ENCODE measurements at places on chromosomes 4 and X.

- no peak for DNase-seq
Observed at GRCh38 chr4:55321707-55322264, 24.3 kb upstream of the SRD5A3 start.

GRCh38 chrX:119991005-119991787 lies 47.6 kb upstream of the NKAP start:
- DNase-seq, result no peak

DNA sequence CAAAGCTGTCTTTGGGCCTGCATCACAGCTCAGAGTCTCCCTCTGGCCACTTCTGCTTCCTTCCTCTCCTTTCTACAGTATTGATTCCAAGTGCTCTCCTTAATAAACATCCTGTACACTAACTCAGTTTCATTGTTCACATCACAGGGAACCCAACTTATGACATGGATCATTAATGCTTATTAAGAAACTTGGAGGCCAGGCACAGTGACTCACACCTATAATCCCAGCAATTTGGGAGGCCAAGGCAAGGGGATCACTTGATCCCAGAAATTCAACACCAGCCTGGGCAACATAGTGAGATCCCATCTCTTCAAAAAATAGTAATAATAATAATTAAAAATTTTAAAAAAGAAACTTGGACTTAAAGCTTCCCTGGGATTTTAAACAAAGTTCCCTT lies 89.2 kb upstream of the EFHC2 start:
- no peak for DNase-seq

DNA sequence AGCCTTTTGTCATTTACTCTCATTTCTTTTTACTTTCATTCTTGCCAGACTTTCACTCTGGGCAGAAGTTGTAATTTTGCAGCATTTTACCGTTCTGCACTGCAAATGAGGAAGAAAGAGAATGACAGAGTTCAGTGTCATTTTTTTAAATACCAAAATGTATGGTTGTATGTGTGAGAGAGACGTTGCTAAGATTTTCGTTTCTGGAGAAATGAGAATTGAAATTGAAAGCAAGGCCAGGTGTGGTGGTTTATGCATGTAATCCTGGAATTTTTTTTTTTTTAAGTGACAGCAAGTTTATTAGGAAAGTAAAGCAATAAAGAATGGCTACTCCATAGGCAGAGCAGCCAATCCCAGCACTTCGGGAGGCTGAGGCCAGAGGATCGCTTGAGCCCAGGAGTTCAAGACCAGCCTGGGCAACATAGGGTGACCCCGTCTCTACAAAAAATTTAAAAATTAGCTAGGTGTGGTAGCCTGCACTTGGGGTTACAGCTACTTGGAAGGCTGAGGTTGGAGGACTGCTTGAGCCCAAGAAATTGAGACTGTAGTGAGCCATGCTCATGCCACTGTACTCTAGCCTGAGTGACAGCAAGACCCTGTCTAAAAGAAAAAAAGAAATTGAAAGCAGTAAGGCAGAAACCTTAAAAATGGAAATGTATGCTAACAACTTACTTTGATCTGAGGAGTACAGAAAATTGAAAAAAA lies 12.9 kb downstream of the DCK start:
- DNase-seq, result no peak

- no peak for DNase-seq
Observed at GRCh38 chr4:89492581-89493071, 185.0 kb upstream of the GPRIN3 start.

DNA sequence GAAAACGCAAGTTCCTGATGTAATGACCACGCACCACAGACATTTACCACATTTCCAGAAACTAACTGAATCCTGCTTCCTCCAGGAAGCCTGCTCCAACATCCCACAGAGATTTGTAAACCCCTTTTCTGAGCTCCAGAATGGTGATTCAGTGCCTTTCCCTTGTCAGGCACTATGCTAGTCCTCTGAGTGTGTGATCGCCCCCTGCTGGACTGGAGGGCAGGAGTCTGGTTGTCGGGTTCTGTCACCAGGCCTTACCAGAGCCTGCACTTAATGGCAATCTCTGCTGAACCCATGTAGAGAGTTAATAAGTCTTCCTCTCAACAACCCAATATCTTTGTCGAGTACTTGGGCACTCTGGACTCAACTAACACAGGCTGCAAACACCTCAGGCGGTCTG lies 14.5 kb upstream of the KDM5C start:
- DNase-seq, result no peak

DNA sequence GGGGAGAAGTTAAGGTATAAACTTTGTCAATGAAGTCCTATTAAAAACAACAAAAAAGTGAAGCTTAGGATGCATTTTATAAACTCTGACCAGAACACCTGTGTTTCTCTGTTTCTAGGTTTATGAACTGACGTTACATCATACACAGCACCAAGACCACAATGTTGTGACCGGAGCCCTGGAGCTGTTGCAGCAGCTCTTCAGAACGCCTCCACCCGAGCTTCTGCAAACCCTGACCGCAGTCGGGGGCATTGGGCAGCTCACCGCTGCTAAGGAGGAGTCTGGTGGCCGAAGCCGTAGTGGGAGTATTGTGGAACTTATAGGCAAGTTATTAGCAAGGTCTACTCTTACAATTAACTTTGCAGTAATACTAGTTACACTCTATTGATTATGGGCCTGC lies 46.6 kb downstream of the HTT start:
- no peak for DNase-seq

DNA sequence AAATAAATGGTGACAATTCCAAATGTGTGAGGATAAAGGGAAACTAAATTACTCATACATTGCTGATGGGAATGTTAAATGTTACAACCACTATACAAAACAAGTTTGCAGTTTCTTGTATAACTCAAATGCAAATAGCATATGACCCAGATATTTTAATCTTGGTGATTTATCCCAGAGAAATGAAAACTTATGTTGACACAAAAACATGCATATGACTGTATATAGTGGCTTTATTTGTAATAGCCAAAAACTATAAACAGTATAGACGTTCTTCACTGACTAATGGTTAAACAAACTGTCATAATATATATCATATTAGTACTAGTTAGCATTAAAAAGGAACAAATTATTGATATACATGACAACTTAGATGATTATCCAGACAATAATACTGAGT lies 619.2 kb downstream of the PDHA2 start:
- DNase-seq, result no peak

DNA sequence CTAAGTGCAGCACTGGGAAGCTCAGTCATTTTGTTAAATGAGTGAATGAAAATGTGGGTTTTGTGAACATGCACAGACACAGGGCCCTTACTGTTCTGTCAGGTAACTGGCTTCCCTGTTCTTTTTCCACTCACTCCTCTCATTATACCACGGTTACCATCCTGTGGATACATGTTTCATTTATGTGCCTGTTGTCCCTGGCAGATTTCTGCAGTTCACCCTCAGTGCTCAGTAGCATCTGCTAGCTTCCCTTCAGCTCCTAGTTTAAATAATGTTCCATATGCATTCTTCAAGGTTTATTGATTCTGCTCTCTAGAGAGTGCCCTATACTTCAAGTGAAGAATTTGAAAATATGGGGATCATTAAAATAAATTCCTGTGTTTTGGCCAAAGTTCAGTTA lies 1634.3 kb upstream of the ADGRL3 start:
- no peak for DNase-seq

DNA sequence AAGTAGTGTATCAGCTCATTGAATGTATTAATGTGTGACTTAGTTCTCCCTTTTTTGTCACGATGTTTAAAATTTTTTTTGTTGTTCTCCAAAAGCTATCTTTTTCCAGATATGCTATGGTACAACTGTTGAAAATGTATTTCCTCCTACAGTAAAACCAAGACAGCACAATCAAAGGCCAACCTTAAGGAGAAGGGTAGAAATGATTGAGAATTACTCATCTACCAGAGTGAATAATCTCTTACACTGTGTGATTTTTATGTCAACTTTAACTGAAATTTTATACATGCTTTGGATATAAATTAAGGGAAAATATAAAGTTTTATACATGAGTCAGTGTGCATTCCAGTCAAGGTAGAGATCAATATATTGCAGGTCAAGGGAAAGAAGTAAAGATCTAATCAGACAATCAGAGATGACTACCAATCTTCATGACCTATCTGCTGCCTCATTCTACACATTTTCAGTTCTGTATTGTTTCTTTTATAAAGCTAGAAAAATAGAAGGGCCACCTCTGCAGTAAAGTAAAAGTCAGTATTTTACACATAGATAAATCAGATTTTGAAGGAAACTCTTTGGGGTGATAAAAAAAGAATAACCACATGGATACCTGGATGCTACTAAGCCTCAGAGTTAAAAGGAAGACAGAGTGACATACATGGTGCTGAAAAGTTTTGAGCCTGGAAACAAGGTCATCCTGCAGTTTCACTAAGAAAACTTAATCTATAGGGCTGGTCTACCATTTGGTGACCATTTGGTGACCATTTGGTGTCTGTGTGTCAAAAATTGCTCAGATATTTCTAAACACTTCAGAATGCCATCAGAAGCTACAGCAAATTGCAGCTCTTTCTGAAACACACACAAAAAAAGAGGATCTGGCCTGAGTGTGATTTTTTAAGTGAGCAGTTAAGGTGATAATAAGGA lies 1.6 kb downstream of the FAM13A start:
- DNase-seq, result no peak

- no peak for DNase-seq
Observed at GRCh38 chrX:18652636-18653035, 19.3 kb downstream of the RS1 start.

- no peak for DNase-seq
Observed at GRCh38 chrX:28586286-28586685, 960 bp upstream of the IL1RAPL1 start.

DNA sequence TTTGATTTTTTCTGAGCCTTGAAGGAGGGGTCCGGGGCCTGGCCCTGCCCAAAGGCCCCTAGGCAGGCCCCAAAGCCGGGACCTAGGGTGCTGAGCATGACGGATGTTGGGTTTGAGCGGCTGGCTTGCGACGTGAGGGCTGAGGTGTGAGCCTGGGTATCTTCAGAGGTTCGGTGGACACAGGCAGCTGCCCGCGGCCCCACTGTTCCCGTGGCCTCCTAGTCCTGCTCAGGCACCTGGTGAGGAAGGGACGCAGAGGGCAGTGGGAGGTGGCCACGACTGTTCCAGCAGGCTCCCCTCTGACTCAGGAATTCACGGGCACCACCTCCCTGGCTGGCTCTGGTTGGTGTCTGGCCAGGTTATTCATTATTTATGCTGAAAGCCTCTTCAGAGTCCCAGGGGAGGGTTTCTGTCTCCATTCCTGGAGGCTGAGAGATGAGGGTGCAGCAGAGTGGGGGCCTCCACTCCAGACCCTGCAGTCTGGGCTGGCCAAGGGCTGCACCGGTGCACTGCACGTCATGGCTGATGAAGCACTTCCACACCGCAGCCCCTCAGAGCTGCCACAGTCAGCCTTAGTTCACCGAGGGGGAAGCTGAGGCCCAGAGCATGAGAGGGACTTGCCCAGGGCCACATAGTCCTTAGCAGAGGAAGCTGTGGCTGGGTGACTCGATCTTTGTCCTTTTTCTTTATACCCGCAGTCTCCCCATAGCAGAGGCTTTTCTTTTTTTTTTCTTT lies 2.2 kb downstream of the MSANTD1 start:
- DNase-seq, result no peak

- no peak for DNase-seq
Observed at GRCh38 chr4:38091636-38092035, 131.4 kb downstream of the PTTG2 start.

DNA sequence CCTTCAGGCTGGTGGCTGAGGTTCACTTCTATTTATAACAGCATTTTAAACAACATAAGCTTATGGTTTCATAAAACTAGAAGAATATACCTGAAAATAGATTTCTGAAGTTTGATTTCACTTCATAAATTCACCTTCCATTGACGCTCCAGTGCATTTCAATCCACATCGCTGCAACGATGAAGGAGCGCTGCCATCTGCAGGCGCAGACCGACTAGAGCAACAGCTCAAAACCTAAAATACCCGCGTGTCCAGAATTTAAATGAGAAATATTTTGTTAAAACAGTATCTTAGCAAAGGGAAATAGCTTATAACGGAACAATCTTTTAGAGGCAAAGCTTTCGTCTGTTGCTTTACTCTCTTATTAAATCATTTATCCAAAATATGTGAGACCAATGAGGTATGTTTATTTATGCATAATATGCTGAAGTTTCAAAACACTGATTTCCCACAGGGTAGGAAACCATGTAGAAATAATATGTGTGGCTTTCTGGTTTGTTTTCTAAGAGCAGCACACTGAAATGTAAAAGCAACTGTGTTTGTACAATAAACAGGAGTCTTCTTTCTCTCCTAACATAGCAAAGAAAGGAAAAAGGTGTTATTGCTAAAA lies 816.4 kb upstream of the FRG1 start:
- no peak for DNase-seq

- no peak for DNase-seq
Observed at GRCh38 chr4:112515198-112516065, 548 bp downstream of the NEUROG2 start.

DNA sequence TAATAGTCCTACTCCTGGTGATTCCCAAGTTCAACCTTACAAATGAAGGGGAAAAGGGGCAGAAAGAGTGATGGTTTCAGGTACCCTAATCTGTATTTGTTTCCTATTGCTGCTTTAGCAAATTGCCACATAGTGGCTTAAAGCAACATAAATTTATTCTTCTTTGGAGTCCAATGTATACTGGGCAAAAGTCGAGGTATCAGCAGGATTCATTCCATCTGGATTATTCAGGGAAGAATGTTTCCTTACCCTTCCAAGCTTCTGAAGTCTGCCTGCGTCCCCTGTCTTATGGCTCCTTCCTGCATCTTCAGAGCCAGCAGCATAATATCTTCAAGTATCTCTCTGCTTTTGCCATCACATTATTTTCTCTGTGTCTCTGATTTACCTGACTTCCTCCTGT lies 10.3 kb upstream of the BST1 start:
- DNase-seq, result no peak

DNA sequence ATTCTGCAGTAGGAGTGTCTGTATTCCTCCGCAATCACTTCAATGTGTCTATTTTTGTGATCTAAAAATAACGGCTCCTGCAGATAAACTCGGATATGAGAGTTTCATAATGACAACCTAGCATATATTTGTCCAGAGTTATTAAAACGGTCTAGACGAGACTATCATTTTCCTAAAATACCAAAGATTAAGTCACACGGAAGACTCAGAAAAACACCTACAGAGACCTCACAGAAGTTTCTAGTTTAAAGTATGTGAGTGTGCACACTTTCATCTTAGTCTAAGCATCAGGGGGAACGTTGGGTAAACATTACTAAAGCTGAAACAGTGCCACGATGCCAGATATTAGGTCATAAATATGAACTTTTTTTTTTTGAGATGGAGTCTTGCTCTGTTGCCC lies 156.9 kb downstream of the AFAP1 start:
- no peak for DNase-seq

DNA sequence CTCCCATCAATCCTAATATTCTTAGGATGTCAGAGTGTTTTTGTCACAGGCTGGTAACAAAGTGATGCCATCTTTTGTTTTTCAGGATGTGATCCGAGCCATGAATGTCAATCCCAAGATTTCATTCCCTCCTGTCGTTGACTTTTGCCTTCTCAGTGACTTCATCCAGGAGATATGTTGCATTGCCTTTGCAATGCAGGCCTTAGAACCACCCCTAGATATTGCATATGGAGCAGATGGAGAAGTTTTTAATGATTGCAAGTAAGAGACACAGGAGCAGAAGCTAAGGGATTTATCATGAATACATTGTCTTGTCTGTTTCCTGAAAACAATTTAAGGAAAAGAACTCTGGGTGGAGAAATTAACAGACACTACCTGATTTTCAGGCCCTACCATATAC lies 28.6 kb downstream of the SPATA18 start:
- DNase-seq, result no peak

Data from type B pancreatic cell (in vitro differentiated cells).